ENCODE measurements at places on chromosomes 6 and 20.

DNA sequence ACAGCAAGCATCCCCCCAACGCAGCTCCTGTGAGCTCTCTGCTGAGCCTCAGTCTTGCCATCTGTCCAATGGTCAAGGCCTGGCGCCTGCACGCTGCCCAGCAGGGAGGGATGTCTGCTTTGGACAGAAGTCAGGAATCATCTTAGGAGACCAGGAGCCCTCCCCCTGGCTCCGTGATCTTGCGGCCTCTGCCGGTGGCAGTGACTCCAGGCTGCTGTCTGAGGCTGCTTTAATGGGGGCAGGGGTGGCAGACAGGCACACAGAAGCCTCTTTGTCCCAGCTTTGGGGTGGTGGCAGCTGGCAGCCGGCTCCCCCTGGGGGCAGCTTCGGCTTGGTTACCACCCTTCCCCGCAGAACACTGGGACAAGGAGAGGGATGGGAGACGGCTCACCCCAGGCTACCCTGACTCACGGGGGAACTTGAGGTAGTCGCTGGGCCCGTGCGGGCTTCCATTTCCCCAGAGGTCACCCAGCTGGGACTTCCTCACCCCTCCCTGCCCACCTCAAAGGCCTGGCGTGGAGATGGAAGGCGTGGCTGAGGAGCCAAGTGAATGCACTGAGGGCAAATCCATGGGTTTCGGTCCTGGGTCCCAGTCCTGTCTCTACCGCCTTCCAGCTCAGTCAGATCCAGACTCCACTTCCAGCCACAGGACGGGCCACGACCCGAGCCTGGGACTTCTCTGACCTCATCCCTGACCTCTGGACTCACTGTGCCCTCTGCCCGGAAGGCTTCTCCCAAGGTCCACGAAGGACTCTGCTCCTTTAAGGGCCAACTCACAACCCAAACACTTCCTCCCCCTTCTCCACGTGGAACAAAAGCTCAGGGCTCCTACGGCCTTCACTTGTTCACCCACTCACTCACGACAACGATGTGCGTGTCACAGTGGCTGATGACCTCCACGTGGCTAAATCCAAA lies 14.8 kb downstream of the PEDS1 start:
- DNase-seq = no peak

DNA sequence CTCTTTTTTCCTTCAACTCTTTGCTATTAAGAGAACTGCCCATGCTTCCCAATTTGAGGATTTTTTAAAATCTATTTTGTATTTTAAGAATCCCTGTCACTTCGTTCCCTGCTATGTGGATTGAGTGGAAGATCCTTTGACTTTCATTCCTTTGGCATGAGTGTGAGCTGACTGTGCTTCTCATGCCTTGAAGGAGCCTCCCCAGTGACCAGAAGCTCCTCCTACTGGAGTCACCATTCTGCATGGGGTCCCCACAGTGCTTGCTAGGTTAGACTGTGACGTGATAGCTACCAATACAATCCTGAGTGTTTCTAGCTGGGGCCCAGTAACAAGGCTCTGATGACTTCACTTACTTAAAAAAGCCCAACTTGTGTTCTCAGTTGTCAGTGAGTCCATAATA lies 104.4 kb upstream of the LAMP5 start:
- DNase-seq = no peak

DNA sequence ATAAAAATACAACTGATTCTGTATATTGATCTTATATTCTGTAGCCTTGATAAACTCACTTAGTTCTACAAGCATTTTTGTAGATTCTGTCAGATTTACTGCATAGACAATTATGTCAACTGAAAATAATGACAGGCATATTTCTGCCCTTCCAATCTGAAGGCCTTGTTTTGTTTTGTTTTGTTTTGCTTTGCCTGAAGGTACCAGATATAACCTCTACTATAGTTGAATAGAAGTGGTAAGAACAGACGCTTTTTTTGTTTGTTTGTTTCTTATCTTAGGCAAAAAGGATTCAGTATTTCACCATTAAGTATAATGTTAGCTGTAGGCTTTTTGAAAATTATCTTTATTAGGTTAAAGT lies 64.6 kb upstream of the RSPO3 start:
- DNase-seq = no peak

DNA sequence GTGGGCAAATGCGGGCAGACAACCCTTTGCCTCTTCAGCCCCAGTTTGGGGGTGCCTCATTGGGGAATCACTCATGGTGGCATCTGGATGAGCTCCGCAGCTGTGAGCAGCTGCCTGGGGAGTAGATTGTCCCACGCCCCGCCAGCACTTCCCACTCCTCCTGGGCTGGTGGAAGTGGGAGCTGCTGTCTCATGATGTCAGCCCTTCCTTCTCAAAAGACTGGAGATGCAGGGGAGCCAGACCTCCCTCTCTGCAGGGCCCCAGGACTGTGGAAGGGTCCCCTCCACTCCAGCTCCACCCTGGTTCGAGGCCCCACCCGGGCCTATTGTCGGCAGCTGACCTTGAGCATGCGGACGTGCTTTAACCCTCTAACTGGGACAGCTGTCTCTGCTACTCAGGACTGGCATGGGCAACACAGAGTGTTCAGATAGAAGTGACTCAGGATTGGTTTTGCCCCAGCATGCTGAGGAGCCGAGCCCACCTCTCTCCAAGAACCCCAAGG lies 2.0 kb downstream of the UNC93A start:
- no peak for DNase-seq

GRCh38 chr20:61391812-61392520 lies 139.9 kb downstream of the CDH4 start:
- no peak for DNase-seq
